Immature natural killer cell (primary cell): ENCODE measurements at places on chromosomes 1 and 21.

DNA sequence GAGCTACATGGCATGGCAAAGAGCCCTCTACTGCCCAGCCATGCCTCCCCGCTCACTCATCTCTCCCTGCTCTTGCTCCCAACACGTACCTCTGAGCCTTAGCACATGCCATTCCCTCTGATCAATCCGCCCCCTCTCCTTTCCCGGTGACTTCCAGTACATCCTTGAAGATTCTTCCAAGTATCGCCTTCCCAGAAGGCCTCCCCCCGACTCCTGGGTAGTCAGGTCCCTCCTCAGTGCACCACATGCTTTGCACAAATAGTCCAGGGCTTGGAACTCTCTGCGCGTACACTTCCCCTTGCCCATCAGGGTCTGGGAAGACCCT is 77.0 kb upstream of the IFFO2 start:
- H3K4me3 ChIP-seq: no peak overlapping the region
- no peak overlapping the region for H3K27ac ChIP-seq
- DNase-seq: no peak
- no peaks in the 10 kb centered on the region for H3K4me1 ChIP-seq
- peaks cover 7% of the 10 kb centered on the region for H3K27me3 ChIP-seq

GRCh38 chr1:14955402-14955801 is 198.1 kb upstream of the TMEM51 start:
- H3K36me3 ChIP-seq: no peaks in the 10 kb centered on the region
- H3K27me3 ChIP-seq: peaks cover 5% of the 10 kb centered on the region
- no peaks in the 10 kb centered on the region for H3K4me1 ChIP-seq
- H3K4me3 ChIP-seq: no peak overlapping the region

- peak overlapping the region; percentile 90 for H3K27ac ChIP-seq
- no peak for DNase-seq
- H3K4me1 ChIP-seq: peaks cover 62% of the 10 kb centered on the region
- no peaks in the 10 kb centered on the region for H3K27me3 ChIP-seq
- peak overlapping the region; percentile 9 for H3K4me3 ChIP-seq
Observed at GRCh38 chr1:33271666-33272505, 15.6 kb downstream of the ZNF362 start.

- DNase-seq: no peak
- no peaks in the 10 kb centered on the region for H3K4me1 ChIP-seq
- H3K36me3 ChIP-seq: no peaks in the 10 kb centered on the region
- peaks cover 3% of the 10 kb centered on the region for H3K27me3 ChIP-seq
- H3K4me3 ChIP-seq: no peak overlapping the region
- H3K27ac ChIP-seq: no peak overlapping the region
Observed at GRCh38 chr1:208604295-208604694, 360.1 kb upstream of the PLXNA2 start.

DNA sequence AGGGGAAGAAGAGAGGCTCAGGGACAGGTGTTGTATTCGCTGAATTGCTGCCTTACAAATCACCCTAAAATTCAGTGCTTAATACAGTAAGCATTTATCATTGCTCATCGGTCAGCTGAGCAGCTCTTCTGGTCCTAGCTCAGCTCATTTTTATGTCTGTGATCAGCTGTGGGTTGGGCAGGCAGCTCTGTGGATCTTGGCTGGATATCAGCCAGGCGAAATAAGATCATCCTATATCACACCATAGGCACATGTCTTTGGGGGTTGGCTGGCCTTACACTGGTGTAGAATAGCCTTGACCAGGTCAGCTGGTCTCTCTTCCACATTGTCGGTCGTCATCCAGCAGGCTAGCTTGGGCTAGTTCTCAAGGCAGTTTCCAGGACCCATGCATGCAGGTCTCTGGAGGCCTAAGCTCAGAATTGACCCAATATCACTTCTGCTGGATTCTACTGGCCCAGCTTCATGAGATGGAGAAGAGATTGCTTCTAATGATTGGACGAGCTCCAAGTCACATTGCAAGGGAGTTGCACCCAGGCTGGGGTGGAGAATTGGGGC is 448.6 kb downstream of the KIF26B start:
- peaks cover 6% of the 10 kb centered on the region for H3K27me3 ChIP-seq
- DNase-seq: no peak
- H3K4me3 ChIP-seq: no peak overlapping the region
- peaks cover 7% of the 10 kb centered on the region for H3K4me1 ChIP-seq
- H3K36me3 ChIP-seq: no peaks in the 10 kb centered on the region
- H3K27ac ChIP-seq: no peak overlapping the region

- no peak overlapping the region for H3K4me3 ChIP-seq
- H3K27me3 ChIP-seq: no peaks in the 10 kb centered on the region
- DNase-seq: no peak
- H3K27ac ChIP-seq: no peak overlapping the region
Observed at GRCh38 chr1:101216623-101217022, 20.2 kb upstream of the S1PR1 start.

DNA sequence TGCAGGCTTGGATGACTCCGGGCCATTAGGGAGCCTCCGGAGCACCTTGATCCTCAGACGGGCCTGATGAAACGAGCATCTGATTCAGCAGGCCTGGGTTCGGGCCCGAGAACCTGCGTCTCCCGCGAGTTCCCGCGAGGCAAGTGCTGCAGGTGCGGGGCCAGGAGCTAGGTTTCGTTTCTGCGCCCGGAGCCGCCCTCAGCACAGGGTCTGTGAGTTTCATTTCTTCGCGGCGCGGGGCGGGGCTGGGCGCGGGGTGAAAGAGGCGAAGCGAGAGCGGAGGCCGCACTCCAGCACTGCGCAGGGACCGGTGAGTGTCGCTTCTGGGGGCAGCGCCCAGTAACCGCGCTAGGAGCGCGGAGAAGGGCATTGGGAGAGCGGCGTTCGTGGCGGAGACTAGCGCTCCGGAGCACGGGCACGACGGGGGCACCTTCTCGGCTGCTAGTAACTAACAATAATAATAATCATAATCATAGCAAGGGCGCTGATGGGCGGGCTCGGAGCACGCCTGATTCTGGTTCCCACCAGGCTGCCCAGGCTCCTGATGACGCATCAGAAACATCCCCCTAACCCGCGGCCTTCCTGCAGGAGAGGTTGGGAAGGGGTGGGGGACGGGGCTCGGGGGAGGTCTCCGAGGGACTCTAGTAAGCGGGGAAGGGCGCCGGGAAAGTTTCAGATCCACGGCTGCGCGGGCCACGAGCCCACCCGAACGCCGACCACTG is at the start of gene MX1:
Gene MX1 (plus strand): TSS at position 286 of the 722 bp plus-strand sequence. CDS start 5,832 bp downstream, outside the sequence.
- H3K27me3 ChIP-seq: peaks cover 4% of the 10 kb centered on the region
- peak within 1 kb of the TSS; percentile 74 for H3K27ac ChIP-seq
- H3K4me3 ChIP-seq: peak within 1 kb of the TSS; percentile 96
- H3K36me3 ChIP-seq: peaks cover 4% of the 10 kb centered on the region
